ENCODE measurements at places on chromosomes 11 and 22.

GRCh38 chr11:17939542-17939941 is 73.3 kb downstream of the SERGEF start:
- H3K36me3 ChIP-seq, result no peaks in the 10 kb centered on the region
- DNase-seq, result no peak
- H3K4me1 ChIP-seq, result no peaks in the 10 kb centered on the region
- no peak overlapping the region for H3K4me3 ChIP-seq

DNA sequence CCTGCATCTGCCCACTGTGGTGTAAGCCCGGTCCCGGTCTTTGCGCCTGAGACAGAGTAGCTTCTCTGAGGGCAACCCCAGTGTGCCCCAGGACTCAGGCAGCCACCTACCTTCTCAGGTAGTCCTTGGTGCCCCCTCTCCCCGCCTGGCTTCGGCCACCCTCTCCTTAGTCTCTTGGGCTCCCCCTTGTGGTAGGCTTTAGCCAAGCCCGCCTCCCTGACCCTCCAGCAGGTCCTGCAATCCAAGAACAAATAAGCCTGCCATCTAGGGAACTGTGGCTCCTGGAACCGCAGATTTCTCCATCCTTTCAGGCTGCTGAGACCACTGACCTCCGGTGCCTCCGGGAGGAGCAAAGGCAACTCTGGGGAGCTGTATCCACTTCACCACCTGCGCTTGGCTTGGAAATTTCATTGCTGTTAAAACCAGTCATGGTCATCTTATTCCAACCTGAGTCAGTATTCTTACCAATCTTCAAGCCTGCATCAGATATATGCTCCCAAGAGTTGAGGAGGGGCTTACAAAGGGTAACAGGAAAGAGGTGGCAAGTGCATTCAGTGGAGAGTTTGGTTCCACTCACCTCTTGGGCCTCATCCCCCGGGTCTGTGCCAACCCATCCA is 52.8 kb upstream of the TENM4 start:
- no peaks in the 10 kb centered on the region for H3K36me3 ChIP-seq
- no peak overlapping the region for H3K4me3 ChIP-seq
- DNase-seq, result peak; percentile 97
- no peaks in the 10 kb centered on the region for H3K27me3 ChIP-seq
- H3K4me1 ChIP-seq, result no peaks in the 10 kb centered on the region

- H3K27ac ChIP-seq, result no peak overlapping the region
- H3K4me1 ChIP-seq, result no peaks in the 10 kb centered on the region
- no peak overlapping the region for H3K4me3 ChIP-seq
- DNase-seq, result no peak
These were observed 258.9 kb upstream of the B3GAT1 start for GRCh38 chr11:134670961-134671370.

GRCh38 chr11:75328426-75329277 is 22.8 kb downstream of the ARRB1 start:
- H3K4me3 ChIP-seq, result no peak overlapping the region
- DNase-seq, result peak; percentile 81
- H3K27ac ChIP-seq, result 0 out of 2 replicates have a peak overlapping the region, but pooled peaks have one; percentile 66
- H3K36me3 ChIP-seq, result no peaks in the 10 kb centered on the region
- H3K27me3 ChIP-seq, result no peaks in the 10 kb centered on the region
- peaks cover 43% of the 10 kb centered on the region for H3K4me1 ChIP-seq

GRCh38 chr22:40727070-40727963 is 48.0 kb downstream of the MCHR1 start:
- H3K27ac ChIP-seq, result peak overlapping the region; percentile 85
- no peak for DNase-seq
- no peaks in the 10 kb centered on the region for H3K36me3 ChIP-seq
- no peaks in the 10 kb centered on the region for H3K27me3 ChIP-seq
- no peak overlapping the region for H3K4me3 ChIP-seq
